Activated CD8-positive, alpha-beta memory T cell treated with anti-CD3 and anti-CD28 coated beads, Interleukin-2, amount 50 U/mL, for 4 hours (primary cell): ENCODE measurements at places on chromosomes 1 and 21.

DNA sequence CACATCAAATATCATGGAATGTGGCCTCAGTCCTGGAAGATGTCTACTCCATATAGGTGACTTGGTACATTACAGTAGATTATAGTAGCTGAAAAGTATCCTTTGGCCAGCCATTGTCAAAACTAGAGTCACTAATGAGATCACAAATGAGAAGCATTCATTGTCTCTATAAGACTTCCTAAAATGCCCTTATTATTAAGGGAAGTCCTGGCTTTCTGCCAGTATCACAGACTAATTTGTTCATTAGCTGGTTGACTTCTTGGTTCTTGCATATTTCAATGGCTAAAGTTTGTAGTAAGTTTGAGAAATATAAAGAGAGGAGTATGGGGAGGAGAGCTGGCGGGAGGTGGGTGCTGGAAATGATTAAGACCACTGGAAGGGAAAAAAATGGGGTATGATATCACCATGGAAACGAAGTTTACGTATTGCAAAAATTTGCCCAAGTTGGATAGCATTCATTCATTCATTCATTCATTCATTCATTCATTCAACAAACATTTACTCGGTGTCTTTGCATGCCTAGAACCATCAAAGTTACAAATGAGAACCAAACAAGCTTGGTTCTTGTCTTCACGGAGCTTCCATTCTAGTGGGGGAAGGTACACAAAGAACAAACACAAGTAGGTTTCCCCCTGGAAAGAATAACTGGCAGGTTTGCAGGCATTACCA lies 11.7 kb upstream of the B3GALNT2 start:
- no peak for DNase-seq

- DNase-seq: no peak
These were observed 5.0 kb upstream of the KIF21B start for GRCh38 chr1:201028461-201028889.

- no peak for DNase-seq
These were observed 68.5 kb downstream of the GPATCH2 start for GRCh38 chr1:217562229-217562878.

DNA sequence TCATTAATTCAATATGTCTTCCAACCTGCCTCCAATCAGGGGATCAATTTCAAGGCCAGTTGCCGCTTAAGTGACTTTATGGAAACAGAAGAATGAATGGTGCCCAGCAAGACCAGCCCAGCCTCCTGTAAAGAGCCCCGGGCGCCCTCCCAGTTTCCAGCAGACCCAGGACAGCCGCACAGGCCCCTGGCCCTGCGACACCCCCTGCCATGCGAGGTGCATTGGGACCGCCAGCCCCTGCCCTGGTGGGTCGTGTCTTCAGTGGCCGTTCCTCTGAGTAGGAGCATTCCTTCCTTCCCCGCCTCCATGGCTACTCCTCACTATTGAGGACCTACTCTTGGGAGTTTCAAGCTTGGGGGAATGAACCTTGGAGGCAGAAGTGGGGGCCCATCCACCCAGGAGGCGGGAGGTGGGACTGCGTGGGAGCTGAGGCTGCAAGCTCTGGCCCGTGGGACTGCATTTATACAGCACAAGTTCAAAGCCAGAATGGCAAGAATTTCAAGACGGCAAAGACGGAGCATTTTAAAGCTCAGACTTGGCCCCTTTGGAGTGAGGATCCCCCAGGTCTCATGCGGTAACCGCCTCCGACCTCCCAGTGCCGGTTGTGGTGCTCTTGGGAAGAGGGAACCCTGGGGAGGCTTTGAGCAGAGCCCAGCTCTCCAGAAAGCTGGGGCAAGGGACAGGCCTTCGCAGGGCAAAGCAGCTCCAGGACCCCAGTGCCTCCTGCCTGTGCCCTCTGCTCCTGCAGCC lies 73.1 kb upstream of the ACTRT2 start:
- no peak for DNase-seq

GRCh38 chr1:205965036-205965884 lies 22.0 kb upstream of the SLC26A9 start:
- DNase-seq: no peak

DNA sequence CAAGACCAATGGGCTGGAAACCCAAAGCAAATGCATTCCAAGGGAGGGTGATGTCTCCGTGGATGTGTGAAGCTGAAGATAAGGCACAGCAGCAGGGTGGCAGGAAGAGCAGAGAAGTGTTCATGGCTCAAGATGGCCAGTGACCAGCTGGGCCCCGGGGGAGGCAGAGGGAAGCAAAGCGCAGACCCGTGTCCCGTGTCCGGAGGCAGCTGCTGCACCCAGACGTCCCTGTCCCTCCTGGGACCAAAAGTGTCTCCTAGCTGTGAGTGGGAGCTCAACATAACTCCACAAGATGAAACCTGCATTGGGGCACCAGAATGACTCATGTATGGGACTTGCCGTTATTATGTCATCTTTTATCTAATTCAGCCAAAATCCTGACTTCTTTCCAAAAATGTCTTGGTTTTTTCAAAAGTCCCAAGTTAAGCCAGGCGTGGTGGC lies 118.2 kb downstream of the RIPK4 start:
- DNase-seq: no peak

DNA sequence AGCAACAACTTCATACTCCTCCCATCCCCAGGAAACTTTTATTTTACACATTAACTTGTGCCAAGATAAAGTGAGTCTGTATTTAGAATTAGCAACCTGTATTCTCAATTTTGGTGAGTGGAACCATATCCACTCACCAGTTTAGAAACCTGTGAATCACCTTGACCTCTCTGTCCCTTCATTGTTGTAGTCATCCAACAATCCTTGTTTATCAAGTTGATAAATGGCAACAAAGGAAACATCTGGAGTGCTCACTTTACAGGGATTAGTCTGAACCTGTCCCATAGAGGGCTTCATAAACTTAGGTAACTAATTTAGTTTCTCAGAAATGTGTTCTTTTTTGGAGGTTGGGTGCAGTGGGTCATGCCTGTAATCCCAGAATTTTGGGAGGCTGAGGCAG lies 3.9 kb upstream of the CLSPN start:
- DNase-seq: no peak

DNA sequence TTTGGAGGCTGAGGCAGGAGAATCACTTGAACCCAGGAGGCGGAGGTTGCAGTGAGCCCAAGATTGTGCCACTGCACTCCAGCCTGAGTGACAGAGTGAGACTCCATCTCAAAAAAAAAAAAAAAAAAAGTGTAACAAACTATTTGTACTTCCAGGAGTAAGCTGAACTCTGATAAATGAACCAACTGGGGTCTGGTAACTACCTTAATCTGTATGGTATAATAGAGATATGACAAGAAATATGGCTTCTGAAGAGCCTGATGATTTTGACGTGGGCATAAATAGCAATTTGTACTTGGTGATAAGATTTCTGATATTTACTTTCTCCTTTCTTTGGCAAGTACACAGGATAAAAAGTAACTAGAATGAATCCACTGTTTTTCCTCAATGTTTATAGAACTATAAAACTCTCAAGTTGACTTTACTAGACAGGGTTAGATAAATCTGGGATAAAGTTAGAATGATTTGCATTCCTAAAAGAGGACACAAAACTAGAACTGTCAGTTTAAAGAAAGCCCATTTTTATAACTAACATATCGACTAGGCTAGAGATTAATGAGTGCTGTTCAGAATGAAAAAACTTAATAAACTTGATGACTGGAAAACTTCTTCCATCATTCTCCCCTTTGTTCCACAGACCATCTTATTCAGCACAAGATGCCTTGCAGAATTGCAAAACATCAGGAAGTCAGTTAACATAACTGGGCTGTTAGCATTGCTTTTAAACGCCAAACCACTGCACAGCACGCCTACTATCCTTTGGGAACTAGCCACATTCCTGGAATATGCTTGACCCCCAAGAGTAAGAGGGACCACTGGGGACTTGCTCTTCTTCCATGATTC lies 51.5 kb upstream of the EDARADD start:
- no peak for DNase-seq

DNA sequence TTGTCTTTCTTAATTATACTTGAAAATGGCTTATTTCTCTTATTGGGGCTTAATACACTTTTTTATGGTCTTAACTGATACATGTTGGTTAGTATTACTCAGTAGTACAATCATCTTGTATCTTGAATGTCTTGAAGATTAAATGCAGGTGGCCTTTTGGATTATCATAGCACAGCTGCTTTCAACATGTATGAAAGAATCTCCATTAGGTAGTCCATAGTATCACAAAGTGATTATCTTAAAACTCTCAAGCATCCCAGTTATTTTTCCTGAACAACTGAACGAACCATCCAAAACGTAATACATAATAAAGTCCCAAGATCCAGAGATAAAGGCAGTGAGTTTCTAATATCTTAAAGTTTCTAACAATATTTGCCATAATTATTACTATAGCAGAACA lies 51.7 kb upstream of the MYOCOS start:
- DNase-seq: no peak
